ENCODE measurements at places on chromosomes 3 and 15.

- DNase-seq, result no peak
These were observed 30.8 kb downstream of the ACSBG1 start for GRCh38 chr15:78203346-78204225.

DNA sequence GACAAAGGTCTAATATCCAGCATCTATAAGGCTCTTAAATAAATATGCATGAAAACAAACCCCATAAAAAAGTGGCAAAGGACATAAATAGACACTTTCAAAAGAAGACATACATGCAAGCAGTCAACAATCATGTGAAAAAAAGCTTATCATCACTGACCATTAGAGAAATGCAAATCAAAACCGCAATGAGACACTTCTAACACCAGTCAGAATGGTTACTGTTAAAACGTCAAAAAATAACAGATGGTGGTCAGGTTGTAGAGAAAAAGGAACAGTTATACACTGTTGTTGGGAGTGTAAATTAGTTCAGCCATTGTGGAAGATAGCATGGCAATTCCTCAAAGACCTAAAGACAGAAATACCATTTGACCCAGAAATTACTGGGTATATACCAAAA is 440.7 kb upstream of the KCNMB2 start:
- DNase-seq, result no peak

- no peak for DNase-seq
These were observed 416.0 kb downstream of the OCA2 start for GRCh38 chr15:27683121-27683520.

DNA sequence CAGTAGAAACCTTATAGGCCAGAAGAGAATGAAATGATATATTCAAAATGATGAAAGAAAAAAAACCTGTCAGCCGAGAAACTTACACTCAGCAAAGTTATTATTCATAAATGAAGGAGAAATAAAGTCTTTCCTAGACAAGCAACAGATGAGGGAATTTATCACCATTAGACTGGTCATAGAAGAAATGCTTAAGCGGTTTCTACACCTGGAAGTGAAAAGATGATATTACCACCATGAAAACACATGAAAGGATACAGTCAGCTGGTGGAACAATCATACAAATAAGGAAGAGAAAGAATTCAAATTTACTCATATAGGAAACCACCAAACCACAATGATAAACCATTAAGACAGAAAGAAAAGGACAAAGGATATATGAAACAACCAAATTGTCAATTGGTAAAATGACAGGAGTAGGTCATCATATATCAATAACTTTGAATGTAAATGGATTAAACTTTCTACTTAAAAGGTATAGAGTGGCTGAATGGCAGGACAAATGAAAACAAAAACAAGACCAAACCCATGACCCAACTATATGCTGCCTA is 29.9 kb upstream of the PRR23C start:
- no peak for DNase-seq

GRCh38 chr3:160343132-160343531 is 55.9 kb downstream of the IFT80 start:
- DNase-seq, result no peak

GRCh38 chr15:77030928-77031375 is 36.0 kb downstream of the PSTPIP1 start:
- no peak for DNase-seq

DNA sequence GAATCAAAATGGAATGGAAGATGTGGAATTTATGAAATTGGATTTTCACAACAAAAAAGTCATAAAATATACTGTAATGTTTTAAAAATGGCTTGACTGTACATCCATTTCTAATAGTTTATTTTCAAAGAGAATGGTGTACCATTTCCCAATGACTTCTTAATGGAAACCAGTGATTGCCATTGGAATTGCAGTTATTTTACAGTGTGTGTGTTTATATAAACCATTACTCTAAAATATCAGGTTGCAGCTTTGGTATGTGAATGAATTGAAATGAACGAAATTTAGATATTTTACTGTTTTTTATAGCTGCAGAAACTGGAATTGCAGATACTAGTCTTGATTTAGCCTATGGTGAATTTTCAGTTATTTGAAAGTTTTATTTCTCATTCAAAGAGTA is 165.6 kb downstream of the UBE2E2 start:
- no peak for DNase-seq

DNA sequence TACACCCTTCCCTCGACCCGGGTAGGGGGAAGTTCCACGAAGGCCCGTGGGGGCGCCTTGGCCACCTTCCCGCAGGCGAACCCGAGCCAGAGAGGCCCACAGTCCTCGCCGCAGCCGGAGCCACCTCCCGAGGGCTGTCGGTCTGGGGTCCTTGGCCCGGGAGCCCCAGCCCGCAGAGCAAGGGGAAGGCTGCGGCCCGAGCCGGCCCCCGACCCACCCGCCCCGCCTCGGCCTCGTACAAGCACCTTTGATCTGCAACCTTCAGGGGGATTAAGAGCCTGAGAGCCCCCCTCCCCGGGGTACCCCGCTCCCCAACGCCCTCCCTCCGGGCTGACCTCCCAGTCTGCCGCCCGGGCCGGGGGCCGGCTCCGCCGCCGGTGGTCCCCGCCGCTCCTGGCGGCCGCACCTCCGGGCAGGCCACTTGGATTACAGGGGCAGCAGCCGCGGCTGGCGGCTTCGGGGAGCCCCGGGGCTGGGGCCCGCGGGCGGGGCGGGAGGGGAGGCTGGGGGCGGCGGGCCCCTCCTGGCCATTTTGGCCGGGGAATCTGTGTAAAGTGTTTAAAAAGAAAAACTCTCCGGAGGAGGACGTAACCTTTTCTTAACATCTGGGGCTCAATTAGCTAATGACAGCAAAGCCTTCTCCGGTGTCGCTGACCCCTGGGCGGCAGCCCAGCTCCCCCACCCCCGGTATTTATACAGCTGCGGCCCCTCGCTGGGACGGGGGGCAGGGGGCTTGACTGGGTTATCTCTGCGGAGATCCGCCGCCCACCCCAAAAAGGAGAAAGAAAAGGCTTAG is 40.2 kb downstream of the EPHB3 start:
- no peak for DNase-seq

Measured in AG04450 (cell line).